ENCODE measurements at places on chromosomes 11 and 22.

DNA sequence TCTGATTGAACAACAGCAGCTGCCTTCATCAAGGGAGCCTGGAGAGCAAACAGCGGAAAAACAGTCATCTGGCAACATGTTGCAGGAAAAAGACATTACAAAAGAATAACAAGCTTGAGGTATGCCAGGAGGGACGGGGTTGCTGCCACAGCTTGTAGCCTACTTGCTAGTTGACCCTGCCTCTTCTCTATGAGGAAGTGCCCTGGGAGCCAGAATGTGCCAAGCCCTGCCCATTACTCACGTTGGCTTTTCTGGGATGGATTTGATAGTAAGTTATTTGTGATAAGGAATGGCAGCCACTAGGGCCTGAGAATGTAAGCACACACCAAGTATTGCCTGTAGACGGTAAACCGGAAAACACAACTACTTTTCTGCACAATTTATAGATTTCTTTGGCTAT is 113.5 kb upstream of the KIRREL3 start:
- no peak for DNase-seq

DNA sequence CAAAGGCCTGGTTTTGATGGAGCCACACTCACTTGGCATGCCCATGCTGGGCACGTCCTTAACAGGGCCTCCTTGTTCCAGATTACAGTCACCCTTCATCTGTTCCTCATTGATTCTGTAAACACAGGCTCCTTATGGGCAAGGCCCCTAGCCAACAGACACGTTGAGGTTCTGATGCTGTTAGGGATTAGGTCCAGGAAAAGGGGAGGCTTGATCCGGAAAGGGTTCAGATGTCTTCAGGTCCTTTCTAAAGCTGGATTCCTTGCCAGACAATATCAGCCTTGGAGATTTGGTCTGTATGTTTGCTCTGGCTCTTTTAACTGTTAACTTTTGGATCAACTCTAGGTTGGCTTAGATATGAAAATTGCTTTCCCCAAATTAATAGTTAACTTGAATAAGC is 46.9 kb upstream of the PRSS23 start:
- DNase-seq, result no peak

DNA sequence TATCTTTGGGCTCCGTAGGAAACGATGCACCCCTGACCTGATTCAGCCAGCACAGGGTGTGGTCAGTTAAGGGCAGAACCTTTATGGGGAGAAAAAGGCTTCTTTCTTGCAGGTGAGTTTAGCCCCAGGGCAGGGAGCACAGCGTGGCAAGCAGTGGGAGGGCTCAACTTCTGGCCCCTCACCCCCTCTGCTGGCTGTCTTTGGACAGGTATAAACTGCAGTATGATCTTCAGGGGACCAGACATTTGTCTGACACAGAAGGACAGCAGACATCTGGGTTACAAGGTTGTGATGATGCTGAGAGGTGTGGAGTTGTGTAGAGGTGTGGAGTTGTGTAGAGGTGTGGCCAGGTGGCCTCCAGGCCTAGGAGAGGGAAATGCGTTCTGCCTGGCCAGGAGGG is 324.0 kb upstream of the PLET1 start:
- peak; percentile 13 for DNase-seq

- DNase-seq, result no peak
Measured at GRCh38 chr11:68338051-68338780, 25.8 kb downstream of the LRP5 start.

DNA sequence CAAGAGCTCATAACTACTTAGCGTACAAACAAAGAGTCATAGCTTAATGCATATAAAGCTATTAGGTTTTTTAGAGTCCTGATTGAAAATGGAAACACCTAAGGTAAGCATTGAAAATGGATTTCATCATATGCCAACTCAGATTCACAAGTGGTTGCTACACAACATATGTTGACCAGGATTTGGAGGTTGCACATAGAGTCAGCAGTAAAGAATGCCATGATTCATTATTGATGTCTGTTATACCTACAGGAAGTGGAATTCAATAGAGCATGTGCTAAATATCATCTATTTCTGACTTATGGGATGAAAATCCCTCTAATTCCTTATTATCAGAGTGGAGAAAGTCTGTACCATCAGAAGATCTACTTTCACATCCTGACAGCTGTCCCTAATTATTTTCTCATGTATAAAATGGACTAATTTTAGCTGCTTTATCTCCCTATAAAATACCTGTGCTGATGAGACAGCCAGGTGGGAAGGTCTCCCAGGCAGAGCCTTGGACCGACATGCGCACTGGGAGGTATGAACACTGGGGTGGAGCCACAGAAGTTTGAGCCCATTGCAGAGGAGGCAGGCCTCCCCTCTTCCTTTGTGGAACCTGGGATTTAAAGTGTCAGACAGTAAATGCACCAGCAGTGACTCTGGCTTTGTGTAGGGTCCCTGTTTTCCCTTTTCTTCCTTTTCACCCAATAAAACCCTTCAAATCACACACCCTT is 204.2 kb downstream of the AASDHPPT start:
- DNase-seq, result no peak

GRCh38 chr22:36422287-36423014 is 34.7 kb upstream of the MYH9 start:
- no peak for DNase-seq

DNA sequence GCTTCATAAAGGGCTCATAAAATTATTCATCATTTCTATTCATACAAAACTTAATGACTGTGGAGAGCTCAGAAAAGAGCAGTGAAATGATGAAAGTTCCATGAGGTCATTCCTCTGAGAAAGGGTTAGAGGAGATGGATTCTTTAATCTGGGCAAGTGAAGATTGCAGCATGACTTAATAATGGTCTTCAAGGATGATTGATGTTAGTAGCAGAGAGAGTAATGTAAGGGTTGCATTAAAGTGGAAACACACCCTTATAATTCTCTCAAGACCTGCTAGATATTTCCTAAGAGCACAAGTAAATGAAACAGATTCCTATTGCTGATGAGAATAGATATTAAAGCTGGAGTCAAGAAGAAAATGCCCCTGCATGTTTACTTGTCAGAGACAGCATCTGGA is 711.6 kb upstream of the ANO5 start:
- peak; percentile 19 for DNase-seq

- no peak for DNase-seq
Measured at GRCh38 chr11:68061508-68061907, 22.7 kb downstream of the TCIRG1 start.

DNA sequence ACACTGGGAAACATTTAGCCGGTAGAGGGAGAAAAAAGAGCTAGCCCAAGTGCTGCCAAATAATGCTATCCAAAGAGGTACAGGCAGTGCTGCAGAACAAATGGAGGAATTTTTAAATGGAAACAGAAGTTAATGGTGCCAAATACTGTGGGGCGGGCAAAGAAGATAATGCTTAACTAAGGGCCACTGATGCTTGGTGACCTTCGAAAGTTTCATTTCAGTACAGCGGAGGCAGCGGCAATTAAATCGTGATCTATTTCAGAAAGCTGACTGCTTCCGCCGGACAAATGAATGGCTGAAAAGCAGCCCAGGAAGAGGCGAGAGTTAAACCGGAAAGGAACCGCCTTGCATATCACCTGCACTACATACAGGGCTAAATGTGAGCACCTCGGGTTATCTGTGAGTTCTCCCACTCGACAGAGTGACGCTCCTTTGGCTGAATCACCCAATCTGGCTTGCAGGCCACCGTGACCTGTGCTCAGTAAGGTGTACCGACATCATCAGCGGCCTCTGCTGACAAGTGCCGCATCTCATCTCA is 42.1 kb downstream of the CADM1 start:
- peak; percentile 7 for DNase-seq

GRCh38 chr11:63762654-63763495 is 5.7 kb downstream of the ZFTA start:
- no peak for DNase-seq

GRCh38 chr11:111417766-111418435 is 38.8 kb upstream of the POU2AF1 start:
- no peak for DNase-seq

DNA sequence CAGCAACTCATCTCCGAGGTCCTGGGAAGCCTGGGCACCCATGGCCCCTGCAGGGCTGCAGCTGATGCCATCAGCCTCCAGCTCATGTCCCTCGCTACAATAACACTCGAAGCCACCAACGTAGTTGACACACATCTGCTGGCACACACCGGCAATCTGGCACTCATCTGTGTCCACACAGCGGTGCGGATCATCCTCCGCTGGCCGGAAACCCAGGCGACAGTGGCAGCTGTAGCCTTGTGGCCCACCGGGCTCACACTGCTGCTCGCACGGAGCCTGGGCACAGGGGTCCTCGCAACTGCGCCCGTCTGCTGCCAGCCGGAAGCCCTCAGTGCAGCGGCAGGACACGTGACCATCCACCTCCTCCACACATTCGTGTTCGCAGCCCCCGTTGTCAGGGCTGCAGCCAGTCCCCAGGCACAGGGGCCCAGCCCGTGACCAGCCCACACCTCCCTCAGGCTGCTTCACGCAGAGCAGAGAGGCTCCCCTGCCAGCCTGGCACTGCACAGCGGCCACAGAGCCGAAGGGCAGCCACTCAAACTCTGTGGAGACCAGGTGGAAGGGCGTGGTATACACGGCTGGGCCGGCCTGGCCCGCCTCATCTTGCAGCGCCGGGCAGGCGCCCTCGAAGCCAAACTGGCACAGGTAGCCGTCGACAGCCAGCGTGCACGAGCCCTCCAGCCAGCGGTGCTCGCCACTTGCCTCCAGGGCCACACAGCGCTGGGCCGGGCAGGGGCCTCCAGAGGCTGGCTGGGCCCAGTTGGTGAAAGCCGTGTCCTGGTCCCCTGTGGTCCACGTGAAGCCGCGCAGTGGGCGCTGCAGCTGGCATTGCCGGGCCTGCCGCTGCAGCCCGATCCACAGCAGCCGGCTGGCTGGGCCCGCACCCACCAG is 678 bp downstream of the CD248 start:
- no peak for DNase-seq

GRCh38 chr11:43691806-43692205 is 11.3 kb downstream of the HSD17B12 start:
- DNase-seq, result no peak

- peak; percentile 78 for DNase-seq
Measured at GRCh38 chr22:32985899-32986765, 72.0 kb downstream of the SYN3 start.

DNA sequence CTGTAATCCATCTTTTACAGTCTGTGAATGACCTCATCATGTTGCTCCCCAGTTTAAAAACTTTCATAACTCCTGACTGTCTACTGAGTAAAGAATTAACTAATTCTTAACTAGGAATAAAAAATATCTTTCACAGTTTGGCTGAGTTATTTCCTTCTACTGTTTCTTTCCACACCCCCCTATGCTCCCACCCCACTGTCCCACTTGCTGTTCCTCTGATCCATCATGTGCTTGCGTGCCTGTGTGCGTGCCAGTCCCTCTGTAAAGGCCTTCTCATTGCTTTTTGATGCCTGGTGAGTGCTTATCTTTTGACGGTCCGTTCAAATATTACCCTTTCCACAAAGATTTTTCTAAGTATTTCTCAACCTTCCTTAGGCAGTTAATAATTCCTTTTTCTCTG is 55.6 kb downstream of the ATG16L2 start:
- no peak for DNase-seq

DNA sequence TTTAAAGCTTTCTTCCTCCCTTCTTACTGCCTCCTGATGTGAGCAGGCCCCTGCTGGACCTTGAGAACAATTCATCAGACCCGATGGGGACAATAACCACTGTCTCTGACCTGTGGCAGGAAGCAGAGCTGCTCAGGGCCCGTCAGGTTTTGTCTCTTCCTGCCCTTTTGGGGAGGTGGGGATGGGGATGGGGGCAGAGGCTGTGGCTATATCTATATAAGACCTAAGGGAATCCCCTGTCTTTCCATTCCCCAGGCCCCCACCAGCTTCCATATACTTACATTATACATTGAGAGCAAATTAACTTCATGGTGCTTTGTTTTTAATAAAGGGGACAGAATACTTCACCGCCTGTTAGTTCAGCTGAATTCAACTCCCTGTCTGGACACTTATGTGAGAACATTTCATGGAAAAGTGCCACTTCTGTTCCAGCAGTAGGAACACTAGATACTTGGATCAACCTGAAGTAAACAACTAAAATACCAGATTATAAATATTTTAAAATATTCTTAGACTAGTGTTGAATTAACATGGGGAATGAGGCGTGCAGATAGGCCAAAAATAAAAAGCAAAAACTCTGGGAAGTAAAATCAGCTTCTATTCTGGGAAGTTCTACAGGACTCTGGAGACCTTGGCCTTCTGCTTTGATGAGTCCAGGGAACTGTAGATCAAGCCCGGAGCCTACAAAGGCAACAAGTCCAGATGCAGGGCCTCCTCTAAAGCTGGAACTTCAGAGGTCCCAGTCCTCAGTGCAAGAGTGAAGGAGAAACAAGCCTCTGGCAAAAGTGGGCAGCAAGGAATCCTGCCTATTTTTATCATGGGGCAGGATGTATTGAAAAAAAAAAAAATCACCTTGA is 11.1 kb downstream of the ZP1 start:
- no peak for DNase-seq

GRCh38 chr11:33692013-33692504 is 8.6 kb downstream of the C11orf91 start:
- no peak for DNase-seq

Data from SK-N-DZ (cell line).